ENCODE measurements at places on chromosomes 5 and 9. TPM values are rescaled to one million over a fixed set of nuclear protein-coding genes. Genes with fewer than 3 reads are reported as not detected.

PGGT1B gene
- total RNA-seq: 26.1 TPM

CPLANE1 gene
- total RNA-seq: 10.5 TPM

GFRA3 gene
- 0.16 TPM for total RNA-seq

CDC42SE2 gene
- total RNA-seq: 126 TPM

IL13 gene
- total RNA-seq: 1.4 TPM

OTULINL gene
- total RNA-seq: 59.6 TPM

ENTREP1 gene
- not detected for total RNA-seq

Data from activated CD8-positive, alpha-beta T cell treated with anti-CD3 and anti-CD28 coated beads, Interleukin-2, amount 10 ng/mL, durations not matched to agents 7 days and 5 days (primary cell).